ENCODE measurements at places on chromosomes 16 and 17. TPM values are rescaled to one million over a fixed set of nuclear protein-coding genes. Genes with fewer than 3 reads are reported as not detected.

- peak; percentile 51 for DNase-seq
Observed at GRCh38 chr17:57107498-57108101, 22.6 kb downstream of the AKAP1 start.

The FBRS gene
- total RNA-seq = 46.9 TPM

GRCh38 chr16:17063201-17064139, 407.3 kb downstream of the XYLT1 start:
- no peak for DNase-seq

The KRT13 gene
- 1.0 TPM for total RNA-seq

The SLC16A3 gene
- 190 TPM for total RNA-seq

The SRL gene
- total RNA-seq = not detected

The VEZF1 gene
- total RNA-seq = 54.6 TPM

GRCh38 chr16:4038448-4038847, 77.8 kb downstream of the ADCY9 start:
- DNase-seq = no peak

DNA sequence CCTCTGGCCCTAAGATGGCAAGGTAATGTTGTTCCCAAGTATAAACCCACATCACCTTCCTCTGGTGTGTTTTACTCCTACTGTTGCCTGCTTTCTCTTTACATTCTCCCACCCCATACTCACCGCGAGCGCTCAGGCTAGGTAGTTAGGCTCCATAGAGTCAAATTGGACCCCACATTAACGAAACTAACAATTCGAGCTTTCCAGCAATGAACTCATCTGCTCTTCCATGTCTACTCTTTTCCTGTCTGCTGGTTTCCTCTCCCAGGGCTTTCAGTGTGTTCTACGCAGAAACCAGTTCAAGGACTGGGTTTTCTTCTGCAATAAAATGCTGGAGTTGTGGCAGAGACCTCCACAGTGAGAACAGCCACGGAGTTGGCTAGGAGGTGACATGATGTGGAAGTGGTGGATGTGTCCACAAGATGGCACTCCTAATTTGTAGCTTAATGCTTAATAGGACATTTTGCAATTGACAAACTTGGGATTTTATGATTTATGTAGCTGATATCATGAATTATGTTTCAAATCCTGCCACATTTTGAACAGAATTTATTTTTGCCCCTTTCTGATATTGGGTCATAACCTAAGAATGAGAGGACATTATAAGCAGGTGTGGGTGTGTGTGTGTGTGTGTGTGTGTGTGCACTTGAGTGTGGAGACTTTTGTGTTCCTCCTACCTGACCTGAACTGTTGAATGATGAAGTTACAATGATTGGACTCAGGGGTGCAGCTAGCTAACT, 2.2 kb upstream of the UQCRC2 start:
- no peak for DNase-seq

DNA sequence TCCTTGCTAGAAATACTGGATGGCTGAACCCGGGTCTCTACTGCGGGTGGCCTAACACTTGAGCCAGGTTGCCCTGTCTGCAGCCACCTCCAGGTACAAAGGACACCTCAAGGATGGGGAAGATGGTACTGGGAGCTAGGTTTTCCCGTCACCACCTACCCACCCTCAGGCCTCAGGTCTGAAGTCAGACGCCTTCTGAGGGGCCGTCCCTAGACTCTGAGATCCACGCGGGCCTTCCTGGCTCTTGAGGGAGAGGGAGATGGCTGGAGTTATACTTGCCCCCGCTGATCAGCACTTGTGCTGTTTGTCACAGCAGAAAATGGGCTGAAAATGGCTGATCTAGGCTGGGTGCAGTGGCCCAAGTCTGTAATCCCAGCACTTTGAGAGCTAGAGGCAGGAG, 10.6 kb downstream of the TRPV3 start:
- no peak for DNase-seq

DNA sequence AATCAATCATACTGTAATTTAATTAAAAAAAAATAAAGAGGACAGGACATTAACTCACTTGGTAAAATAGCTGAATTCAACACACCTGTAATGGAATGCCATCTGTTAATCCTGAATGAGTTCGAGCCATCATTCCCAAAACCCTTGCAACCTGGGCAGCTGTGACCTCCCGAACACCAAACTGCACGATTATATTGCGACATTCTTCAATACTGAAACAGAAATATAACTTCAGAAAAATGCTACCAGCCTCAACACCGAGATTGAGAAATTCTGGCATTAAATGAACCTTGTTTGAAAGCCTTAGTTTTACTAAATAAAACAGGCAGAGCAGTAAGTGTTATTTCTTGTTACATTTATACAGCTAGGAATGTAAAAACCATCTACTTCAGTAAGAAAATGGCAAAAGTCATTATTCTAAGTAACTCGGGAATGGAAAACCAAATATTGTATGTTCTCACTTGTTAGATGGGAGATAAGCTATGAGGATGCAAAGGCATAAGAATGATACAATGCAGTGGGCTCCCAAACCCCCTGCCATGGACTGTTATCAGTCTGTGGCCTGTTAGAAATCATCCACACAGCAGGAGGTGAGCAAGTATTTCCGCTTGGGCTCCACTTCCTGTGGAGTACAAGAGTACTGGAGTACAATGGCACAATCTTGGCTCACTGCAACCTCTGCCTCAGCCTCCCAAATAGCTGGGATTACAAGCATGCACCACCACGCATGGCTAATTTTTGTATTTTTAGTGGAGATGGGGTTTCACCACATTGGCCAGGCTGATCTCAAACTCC, 46.5 kb downstream of the CNOT1 start:
- DNase-seq = no peak

GRCh38 chr17:71115669-71115972, 946.3 kb downstream of the KCNJ2 start:
- no peak for DNase-seq

The GAS2L2 gene
- total RNA-seq = not detected

The COQ9 gene
- 40.0 TPM for total RNA-seq

The KRT40 gene
- not detected for total RNA-seq

The KCNJ16 gene
- 7.2 TPM for total RNA-seq

The GPR139 gene
- total RNA-seq = not detected

- no peak for DNase-seq
Observed at GRCh38 chr16:56364865-56365264, 60.5 kb downstream of the AMFR start.

DNA sequence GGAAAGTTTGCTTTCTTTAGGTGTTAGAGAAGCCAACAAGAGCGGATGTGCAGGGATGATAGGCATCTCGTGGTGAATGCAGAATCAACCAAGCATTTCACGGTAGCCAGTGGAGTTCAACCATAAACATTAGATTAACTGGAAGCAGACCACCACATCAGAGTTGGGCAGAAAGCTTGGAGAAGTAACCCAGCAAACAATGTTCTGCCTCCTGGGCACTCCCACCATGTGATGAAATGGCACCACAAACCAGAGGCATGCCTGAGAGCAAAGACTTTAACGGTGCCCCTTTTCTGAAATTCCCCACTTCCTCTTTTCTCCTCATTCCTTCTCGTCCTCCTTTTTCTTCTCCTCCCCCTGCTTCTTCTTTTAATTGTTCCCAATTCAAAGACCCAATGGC, 193.5 kb upstream of the ANKFN1 start:
- DNase-seq = no peak

DNA sequence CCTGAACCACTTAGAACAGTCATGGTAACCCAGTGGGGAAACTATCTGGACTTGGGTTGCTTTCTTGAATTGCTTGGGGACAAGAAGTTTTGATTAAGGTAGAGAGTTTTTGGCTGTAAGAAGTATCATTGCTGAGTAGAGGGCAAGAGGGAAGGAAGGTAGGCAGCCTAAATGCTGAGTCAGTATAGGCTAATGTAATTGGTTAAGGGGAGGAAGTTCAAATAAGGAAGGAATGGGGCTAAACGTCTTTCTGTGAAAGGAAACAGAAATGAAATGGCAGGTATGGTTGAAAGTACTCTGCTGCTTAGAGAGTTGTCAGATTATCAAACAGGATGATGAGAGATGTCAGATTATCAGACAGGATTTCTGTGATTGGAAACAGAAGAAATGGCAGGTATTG, 20.3 kb downstream of the KPNB1 start:
- no peak for DNase-seq

GRCh38 chr17:80850817-80851216, 140.8 kb upstream of the CHMP6 start:
- DNase-seq = no peak

DNA sequence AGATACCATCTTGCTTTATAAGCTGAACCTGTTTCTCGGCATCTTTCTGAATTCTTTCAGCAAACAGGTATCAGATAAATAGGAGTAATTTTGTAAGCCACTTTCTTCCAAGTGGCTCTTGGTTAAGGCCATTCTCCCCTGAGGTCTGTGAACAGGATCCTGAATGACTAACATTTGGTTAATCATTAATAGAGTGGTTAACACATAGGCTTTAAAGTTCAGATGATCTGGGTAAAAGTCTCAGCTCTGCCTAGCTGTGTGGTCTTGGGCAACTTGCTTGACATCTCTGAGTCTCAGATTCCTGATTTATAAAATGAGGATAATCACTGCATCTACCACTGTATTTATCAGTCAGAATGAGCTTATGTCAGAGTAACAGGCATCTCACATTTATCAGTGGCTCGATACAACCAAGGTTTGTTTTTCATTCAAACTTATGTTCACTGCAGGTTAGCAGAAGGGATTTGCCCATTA, 44.4 kb upstream of the ANKFN1 start:
- peak; percentile 75 for DNase-seq

DNA sequence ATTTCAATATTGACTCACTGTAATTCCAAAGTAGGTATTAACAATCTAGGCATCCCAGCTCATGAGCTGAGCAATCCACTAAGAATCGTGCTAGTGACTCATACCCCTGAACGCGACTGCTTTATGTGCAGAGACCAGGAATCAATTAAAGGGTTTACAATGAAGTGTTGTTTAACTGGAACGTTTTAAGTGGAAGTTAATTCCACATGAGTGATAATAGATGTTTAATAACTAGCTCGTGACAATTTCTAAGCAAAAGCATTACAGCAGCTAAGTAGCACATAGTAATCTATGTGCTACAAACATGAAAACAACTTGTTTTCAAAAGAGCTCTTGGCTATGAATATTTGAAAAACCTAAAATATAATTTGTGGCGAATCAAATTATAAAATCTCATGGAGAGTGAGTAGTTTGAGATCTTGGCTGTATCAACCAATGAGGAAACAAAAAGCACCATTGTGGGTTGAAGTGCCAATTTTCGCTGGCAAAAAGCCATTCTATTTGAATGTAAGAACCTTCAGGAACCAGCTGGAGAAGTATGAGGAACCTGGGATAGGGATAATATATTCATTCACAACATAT, 9.4 kb downstream of the GJC1 start:
- DNase-seq = peak; percentile 88

DNA sequence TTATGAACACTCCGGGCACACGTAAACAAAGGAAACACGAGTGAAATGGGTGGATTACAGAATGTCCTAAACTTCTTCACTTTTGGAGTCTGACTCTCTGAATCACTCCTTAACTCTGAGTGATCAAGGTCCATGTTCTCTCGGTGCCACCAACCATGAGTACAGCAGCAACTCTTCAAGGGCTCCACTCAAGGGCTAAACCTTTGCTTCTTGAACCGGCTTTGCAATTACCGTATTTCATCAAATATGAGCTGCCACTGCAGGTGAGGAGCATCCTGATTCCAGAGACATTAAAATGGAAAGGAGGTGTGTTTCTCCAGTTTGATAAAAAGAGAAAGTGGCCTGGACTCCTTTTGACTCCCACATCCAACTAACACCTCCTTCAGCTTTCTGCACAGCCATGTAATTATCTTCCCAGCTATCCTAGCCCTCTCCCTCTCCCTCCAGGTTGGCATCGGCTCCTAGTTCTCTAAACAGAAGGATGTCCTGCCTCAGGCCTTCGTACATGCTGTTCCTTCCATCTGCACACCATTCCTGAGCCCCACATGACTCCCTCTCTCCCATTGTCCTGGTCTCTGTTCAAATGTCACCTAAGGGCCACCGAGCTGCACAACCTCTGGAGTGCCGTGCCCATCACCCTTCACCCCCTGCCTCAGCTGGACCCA, 61.4 kb downstream of the ZDHHC7 start:
- no peak for DNase-seq

The HAGHL gene
- 16.3 TPM for total RNA-seq

The HLF gene
- total RNA-seq = 0.75 TPM

DNA sequence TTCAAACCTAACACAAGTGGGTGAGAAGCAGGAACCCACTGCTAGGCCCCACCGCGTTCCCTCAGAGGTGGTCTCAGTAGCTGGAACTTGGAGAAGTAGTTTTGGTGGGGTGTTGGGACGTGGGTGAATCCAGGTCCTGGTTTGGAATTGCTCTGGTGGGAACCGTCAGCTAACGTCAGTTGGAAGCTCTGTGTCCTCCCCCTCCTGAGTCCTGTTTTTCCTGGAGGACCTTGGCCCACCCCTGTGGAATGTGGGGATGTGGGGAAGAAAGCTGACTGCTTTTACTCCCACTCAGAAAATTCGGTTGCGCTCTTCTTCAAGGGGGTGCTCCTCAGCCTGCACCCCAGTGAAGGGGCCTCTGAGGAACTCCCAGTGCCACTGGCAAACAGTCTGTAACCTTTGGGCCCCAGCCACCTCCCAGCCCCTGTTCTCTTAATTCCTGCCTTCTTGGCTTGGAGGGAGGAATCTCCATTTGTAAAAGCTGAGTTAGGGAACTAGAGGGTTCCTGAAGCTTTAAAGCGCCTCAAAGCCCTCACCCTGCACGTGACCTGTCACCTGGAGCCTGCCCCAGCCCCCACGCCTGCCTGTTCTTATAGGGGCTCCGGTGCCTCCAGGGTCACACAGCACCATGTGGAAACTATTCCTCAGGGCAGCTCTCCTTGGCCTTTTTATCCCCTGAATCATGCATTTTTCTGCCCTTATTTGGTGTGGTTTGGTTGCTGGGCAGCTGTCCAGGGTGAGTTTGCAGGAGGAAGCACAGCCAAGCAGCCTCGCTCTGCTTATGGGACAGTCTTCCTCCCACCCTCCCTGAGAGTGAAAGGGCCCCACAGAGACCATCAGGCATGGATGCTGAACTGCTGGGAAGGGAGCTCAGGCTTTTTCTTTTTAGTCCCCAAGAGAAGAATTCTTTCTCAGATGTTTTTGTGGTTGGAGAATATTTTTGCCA, 16.2 kb upstream of the NAGLU start:
- DNase-seq = peak; percentile 88

DNA sequence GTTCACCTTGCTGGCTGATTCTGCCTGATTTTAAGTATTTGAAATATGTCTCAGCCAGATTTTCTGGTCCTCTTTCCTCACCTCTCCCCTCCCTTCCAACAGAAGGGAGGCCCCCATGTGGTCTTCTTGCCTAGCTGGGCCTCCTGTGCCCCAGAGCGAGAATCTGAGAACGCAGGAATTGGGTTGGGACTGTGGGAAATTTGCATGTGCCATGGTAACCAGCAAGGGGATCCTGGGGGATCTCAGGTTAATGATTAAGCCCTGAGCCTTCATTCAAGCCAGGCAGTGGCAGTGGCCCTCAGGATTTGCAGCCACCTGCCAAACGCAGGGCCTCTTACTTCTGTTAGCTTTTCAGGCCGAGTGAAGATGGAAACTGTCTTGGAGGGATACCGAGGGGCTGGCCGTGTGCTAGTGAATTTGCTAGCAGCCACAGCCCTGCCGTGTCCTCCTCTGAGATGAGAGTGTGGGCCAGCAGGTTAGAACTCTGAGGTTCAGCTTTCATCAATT, 40.2 kb downstream of the KSR1 start:
- DNase-seq = peak; percentile 35

The ABCC12 gene
- total RNA-seq = not detected

All from epithelial cell of proximal tubule (primary cell).